CD8-positive, alpha-beta memory T cell (primary cell): ENCODE measurements at places on chromosomes 2 and 18. TPM values are rescaled to one million over a fixed set of nuclear protein-coding genes. Genes with fewer than 3 reads are reported as not detected.

DSG4 gene
- total RNA-seq = not detected

GRCh38 chr2:96715658-96716057 lies 24.2 kb downstream of the LMAN2L start:
- DNase-seq = no peak

GRCh38 chr2:142866426-142866825 lies 11.0 kb upstream of the KYNU start:
- DNase-seq = no peak

DNA sequence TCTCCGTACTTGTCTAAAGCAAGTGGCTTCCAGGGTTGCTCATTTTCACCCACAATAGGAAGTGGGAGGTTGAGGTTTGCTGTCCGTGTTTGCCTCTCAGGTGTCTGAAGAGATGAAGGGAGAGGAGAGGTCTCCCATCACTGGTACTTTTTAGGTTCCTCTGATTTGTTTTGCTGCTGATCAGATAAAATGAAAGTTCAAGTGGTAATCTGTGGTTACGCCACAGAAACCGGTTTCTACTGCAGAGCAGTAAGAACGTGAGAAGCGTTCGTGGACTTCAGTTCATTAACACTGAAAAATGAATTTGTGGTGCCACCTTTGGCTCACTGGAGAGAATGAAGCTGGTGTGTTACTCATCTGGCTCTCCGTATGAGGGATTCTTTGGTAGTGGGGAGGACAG lies 118.2 kb downstream of the GBX2 start:
- DNase-seq = no peak

DNA sequence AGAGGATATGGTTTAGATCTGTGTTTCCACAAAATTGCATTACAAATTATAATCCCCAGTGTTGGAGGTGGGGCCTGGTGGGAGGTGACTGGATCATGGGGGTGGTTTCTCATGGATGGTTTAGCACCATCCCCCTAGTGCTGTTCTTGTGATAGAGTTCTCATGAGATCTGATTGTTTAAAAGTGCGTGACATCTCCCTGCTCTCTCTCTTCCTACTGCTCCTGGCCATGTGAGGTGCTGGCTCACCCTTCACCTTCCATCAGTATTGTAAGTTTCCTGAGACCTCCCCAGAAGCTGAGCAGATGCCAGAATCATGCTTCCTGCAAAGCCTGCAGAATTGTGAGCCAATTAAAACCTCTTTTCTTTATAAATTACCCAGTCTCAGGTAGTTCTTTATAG lies 33.1 kb downstream of the LHCGR start:
- DNase-seq = no peak

DNA sequence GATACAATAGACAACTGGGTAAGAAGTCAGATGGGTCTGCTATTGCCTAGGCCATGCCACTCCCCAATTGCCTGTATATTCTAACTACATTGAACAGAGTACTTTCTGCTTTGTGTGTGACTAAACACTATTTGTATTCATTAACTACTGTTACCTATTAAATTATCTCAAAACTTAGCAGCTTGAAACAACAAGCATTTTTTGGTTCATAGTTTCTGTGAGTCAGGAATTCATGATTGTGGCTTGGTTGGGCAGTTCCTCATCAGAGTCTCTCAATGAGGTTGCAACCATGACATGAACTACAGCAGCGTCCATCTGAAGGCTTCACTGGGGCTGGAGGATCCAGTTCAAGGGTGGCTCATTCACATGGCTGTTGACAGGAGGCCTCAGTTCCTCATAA lies 205.7 kb downstream of the EN1 start:
- DNase-seq = no peak
